ENCODE measurements at places on chromosomes 6 and 20.

DNA sequence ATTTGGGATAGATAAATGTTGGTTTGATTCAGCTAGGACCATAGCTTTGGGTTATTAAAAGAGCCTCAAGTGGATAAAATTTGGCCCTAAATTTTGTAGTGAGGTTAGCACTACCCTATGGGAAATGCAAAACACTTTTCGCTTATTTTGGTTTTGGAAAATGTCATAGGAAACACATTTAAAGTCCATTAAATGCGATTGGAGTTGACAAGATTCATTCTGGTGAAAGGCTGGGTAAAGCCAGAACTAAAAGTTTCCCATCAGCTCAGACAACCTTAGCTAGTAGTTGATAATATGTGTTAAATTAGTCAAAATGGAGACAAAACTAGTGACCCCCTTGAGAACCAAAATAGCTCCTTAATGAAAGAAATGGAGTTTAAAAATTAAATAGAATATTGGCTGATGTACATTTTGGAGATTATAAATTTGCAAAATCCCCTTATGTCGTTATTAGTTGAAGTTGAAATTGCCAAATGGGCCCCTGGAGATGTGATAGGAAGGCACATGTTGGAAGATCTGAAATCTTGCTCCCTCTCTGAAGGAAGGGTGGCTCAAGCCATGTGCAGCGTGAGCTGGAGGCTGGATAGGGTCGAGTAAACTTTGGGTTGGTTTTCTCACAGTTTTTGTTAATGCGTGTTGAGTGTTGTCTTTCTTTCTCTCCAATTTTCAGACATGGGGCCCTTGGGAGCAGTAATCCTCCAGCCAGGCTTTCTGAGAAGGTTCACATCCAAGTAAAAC lies 72.8 kb downstream of the CD83 start:
- DNase-seq = no peak

- no peak for DNase-seq
Observed at GRCh38 chr6:143000811-143001210, 55.8 kb upstream of the HIVEP2 start.

GRCh38 chr6:144013486-144013909 lies 5.4 kb upstream of the PLAGL1 start:
- peak; percentile 88 for DNase-seq

- DNase-seq = no peak
Observed at GRCh38 chr6:37761554-37762271, 57.8 kb upstream of the ZFAND3 start.

GRCh38 chr6:97732045-97732444 lies 449.0 kb upstream of the MMS22L start:
- no peak for DNase-seq

GRCh38 chr20:13223736-13224520 lies 2.9 kb downstream of the ISM1 start:
- no peak for DNase-seq

DNA sequence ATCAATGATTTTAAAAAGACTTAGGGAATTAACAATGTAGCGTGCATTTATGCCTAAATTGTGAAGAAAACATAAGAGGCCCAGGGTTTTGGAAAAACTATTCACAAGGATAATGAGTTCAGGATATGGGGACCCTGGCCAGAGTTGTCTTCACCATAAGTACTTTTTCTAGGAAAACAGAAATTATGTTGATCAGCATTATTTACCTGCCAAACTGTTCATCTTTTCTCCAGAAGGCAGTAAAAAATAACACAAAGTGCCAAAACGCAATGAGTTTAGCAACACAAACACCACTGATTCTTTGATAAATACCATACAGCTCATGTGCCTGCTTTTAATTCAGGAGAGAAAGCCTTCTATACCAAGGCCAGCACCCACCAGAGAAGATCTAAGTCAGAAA lies 43.1 kb downstream of the SNAP25 start:
- no peak for DNase-seq

- DNase-seq = peak; percentile 60
Observed at GRCh38 chr20:31968291-31969126, 558 bp downstream of the XKR7 start.

GRCh38 chr6:69392745-69393144 lies 404.1 kb downstream of the LMBRD1 start:
- no peak for DNase-seq

DNA sequence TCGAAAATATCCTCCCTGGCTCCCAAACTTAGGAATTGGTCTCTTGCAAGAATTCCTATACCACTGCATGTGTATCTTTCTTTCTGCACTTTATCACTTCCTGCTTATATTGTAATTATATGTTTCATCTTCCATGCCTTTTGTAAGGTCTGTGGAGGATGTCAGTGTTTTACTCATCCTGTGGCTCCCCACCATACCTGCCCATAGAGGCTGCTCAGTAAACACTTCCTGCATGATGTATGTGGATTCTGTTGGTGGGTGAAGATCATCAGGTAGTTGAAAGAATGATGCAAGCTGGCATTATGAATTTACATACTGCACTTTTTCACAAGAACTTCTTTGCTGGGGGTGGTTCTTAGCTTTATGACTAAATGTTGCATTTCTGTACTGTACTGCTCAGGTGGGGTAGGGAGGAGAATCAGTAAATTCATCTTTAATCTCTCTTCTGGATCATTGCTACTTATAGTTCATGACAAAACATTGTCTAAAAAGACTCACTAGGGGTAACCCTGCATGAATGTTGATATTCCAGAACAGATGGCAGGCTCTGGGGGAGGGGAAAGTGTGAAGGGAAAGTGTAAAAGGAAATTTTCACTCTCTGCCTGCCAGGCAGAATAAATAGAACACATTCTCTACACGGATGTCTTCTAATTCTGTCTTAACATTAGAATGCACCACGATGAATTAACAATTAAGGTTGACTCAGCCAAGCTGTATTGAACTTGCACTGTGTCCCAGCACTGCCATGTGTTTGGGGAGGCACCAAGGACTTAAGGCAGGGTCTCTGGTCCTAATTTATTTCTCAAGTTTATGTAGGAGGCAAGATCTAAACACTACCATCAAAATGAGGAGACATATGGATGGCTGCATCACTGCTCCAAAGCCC lies 36.0 kb upstream of the KLHL31 start:
- no peak for DNase-seq

GRCh38 chr6:111338843-111339242 lies 144.2 kb downstream of the REV3L start:
- no peak for DNase-seq

DNA sequence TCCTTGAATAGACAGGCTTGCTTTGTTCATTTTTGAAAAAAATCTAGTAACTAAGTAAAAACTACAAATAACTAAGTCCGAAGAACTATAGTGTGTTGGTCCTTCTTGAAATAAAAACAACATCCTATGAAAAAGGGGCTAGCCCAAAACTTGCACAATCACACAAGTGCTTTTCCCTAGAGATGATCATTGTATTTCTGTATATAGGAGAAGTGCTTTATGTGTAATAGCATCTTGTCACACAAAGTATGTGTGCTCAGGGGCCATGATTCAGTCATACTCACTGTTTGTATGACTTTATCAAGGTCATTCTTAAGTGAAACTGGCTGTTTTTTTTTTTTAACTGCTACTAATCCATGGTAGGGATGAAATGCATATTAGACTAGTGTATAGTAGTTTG lies 179.8 kb downstream of the DTNBP1 start:
- DNase-seq = no peak

DNA sequence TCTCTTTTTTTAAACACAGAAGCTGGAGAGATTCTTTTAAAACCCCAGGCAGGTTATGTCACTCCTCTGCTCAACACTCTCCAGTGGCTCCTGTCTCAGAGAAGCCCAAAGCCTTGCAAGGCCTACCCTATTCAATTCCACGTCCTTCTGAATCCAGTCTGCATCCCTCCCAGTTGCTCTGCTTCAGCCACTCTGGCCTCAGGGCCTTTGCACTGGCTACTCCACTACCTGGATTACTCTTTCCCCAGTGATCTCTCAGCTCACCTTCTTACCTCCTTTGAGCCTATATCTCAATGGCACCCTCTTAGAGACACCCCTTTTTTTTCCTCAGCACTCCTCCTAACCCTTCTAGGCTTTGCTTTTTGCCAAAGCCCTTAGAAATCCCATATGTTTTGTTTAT lies 185.8 kb downstream of the CLIC5 start:
- no peak for DNase-seq

GRCh38 chr6:121771937-121772720 lies 336.7 kb downstream of the GJA1 start:
- DNase-seq = no peak

- no peak for DNase-seq
Observed at GRCh38 chr20:62732031-62732760, 23.6 kb downstream of the NTSR1 start.

GRCh38 chr6:133314947-133315346 lies 73.8 kb downstream of the EYA4 start:
- no peak for DNase-seq

DNA sequence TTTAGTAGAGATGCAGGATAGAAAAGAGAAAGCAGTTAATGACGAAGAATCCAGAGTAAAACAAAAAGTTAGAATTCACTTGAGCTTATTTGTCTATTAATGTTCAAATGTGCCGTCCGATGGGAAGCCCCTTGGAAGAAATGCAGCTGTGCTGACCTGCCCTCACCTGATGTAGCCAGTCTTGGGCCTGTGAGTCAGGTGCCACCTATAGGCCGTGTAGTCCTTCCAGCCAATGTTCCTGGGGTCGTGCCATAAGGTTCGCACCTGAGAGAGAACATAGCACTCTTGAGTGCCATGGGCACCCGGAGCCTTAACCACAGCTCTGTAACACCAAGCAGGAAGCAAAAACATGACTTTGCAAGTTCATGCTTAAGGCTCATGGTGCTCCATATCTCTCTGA lies 32.4 kb downstream of the THBS2 start:
- no peak for DNase-seq

DNA sequence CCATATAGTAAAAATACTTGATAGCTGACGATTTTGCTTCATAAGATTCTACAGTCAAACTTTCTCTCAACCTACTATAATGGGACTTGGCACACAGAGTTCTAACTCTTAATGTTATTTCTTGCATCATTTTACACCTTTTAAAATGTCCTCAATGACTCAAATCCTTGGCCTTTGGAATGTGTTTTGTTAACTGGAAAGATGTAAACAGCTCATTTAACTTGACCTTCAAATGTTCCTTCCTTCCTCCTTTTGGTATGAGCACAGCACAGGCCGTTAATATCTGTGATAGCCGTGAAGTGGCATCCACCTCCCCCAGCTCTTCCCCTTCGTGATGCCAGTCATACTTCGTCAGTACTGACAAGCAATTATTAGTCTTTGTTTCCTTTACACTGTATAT lies 972.0 kb upstream of the CITED2 start:
- no peak for DNase-seq

GRCh38 chr6:37331047-37331446 lies 22.7 kb upstream of the RNF8 start:
- DNase-seq = no peak

DNA sequence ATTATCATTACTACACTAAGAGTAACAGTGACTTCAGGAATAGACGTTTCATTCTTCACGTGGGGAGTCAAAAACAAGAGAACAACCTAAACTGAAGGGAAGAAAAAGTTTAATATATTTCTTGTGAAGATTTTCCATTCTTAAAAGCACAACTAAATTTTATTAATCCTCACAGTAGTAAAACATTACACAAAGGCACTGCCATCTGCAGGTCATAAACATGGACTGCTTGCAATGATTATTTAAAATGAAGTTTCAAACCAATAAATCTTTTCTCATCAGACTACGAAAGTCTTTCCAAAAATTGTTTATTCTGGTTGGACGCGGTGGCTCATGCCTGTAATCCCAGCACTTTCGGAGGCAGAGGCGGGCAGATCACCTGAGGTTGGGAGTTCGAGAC lies 2.6 kb downstream of the NCOA5 start:
- peak; percentile 52 for DNase-seq

- no peak for DNase-seq
Observed at GRCh38 chr6:131124336-131125071, 10.8 kb upstream of the AKAP7 start.

- no peak for DNase-seq
Observed at GRCh38 chr6:134103006-134103405, 50.6 kb upstream of the SLC2A12 start.

- DNase-seq = no peak
Observed at GRCh38 chr6:170271771-170272314, 19.0 kb downstream of the DLL1 start.

GRCh38 chr20:37238935-37239451 lies 22.6 kb downstream of the GHRH start:
- peak; percentile 67 for DNase-seq

DNA sequence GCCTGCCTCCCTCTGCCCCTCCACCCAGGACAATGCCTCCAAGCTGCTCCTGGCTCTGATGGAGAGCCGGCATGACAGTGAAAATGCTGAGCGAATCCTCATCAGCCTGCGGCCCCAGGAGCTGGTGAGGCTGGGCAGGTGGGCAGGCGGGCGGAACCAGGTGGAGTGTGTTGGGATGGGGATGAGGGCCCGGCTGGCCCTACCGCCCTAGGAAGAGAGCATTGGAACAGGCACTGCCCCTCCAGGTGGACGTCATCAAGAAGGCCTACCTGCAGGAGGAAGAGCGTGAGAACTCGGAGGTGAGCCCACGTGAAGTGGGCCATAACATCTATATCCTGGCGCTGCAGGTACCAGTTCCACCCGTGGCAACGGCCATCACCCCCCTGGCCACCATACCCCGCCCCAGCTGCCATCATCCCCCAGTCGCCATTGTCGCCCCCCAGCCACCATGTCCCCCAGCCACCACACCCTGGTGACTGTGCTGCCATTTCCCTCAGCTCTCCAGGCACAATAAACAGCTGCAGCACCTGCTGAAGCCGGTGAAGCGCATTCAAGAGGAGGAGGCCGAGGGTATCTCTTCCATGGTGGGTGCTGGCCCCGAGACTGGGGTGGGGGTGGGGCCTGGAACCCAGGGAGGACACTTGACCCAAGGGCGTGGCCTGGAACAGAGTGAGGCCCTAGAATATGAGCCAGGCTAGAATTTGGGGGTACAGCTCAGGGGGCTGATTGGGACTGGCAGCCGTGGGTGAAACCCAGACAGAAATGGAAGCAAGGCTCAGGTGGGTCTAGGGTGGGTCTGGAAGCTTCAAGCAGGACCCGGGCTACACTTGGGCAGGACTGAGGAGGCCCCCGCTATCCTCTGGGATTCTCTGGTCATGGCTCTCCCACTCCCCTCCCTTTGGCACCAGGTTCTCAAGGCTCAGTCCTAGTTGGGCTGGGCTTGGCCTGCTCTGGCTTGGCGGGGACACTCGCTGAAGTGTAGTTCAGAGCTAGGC lies 24.2 kb downstream of the UQCC2 start:
- no peak for DNase-seq

DNA sequence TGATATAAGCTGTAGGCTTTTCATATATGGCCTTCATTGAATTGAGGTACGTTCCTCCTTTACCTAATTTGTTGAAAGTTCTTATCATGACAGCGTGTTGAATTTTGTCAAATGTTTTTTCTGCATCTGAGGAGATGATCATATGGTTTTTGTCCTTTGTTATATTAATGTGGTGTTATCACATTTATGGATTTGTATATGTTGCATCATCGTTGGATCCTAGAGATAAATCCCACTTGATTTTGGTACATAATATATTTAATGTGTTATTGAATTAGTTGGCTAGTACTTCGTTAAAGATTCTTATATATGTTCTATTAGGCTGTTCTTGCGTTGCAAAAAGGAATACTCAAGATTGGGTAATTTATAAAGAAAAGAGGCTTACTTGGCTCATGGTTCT lies 8.6 kb upstream of the WFDC9 start:
- no peak for DNase-seq

GRCh38 chr20:22770241-22770800 lies 185.9 kb upstream of the FOXA2 start:
- no peak for DNase-seq
